ENCODE measurements at places on chromosomes 2 and 18. TPM values are rescaled to one million over a fixed set of nuclear protein-coding genes. Genes with fewer than 3 reads are reported as not detected.

The DLGAP1 gene
- not detected for polyA plus RNA-seq

The QPCT gene
- 0.56 TPM for polyA plus RNA-seq

The CREG2 gene
- polyA plus RNA-seq: not detected

The IL36G gene
- not detected for polyA plus RNA-seq

The PID1 gene
- 0.07 TPM for polyA plus RNA-seq

The ABCG8 gene
- polyA plus RNA-seq: 0.11 TPM

The TFCP2L1 gene
- polyA plus RNA-seq: not detected

The TLX2 gene
- polyA plus RNA-seq: not detected

The ARHGAP15 gene
- polyA plus RNA-seq: 306 TPM

The GREB1 gene
- polyA plus RNA-seq: not detected

The SAG gene
- polyA plus RNA-seq: not detected

The TRAF3IP1 gene
- polyA plus RNA-seq: 5.7 TPM

The C2orf78 gene
- not detected for polyA plus RNA-seq

The ABI2 gene
- polyA plus RNA-seq: 33.3 TPM

The ADNP2 gene
- 10.7 TPM for polyA plus RNA-seq

The HJURP gene
- not detected for polyA plus RNA-seq

The DTNA gene
- not detected for polyA plus RNA-seq

Measured in naive thymus-derived CD4-positive, alpha-beta T cell (primary cell).